DMS53 (cell line): ENCODE measurements at places on chromosomes 6 and 20.

- no peak for DNase-seq
Measured at GRCh38 chr20:45350217-45350616, 2.0 kb upstream of the SDC4 start.

- no peak for DNase-seq
Measured at GRCh38 chr20:4905195-4905594, 96.1 kb downstream of the SLC23A2 start.

DNA sequence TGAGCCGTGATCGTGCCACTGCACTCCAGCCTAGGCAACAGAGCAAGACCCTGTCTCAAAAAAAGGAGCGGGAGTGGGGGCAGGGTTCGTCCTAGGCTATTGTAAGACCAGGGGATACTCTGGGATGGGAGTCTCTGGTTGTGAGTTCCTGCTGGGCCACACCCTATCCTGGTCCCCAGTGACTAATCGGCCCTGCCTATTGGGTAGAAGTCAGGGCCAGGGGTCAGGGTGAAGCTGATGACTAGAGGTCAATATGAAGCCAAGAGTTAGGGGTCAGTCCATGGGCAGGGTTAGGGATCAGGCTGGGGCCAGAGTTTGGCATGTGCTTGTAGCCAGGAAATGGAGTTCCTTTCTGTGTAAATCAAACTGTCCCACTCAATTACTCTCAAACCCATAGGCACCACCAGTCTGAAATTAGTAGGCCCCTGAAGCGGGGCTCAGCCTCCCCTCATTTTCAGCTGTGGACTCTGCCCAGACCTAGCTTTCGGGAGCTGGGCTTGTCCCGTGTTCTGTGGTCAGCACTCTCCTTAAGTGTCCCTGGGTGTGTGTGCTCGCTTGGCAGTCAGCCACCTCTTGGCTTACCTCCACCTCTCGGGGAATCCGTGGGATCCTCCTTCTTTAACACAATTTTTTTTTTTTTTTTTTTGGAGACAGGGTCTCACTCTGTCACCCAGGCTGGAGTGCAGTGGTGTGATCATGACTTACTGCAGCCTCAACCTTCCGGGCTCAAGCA lies 1.8 kb downstream of the HSPA12B start:
- no peak for DNase-seq

- DNase-seq: no peak
Measured at GRCh38 chr6:31345026-31345730, 11.8 kb downstream of the HLA-B start.

- DNase-seq: no peak
Measured at GRCh38 chr6:45837541-45838200, 178.0 kb downstream of the CLIC5 start.

- peak; percentile 86 for DNase-seq
Measured at GRCh38 chr6:56868687-56869086, 86.2 kb upstream of the BEND6 start.

DNA sequence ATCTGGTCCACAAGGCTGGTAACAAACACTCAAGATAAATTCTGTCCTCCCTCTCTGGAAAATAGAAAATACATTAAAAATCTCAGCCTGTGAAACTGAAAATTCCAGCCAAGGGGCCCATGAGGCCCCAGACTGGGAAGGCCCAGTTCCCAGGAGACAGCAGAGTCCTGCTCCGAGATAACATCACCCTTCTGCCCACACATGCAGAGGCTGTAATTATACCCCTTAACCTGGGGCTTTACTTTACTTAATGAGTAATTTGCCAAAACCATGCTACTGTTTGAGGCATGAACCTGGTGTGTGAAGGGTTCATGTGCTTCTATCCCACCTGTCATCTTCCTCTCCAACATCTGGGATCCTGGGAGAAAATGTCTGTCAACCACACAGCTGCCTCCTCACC lies 398.9 kb upstream of the SULF2 start:
- no peak for DNase-seq

DNA sequence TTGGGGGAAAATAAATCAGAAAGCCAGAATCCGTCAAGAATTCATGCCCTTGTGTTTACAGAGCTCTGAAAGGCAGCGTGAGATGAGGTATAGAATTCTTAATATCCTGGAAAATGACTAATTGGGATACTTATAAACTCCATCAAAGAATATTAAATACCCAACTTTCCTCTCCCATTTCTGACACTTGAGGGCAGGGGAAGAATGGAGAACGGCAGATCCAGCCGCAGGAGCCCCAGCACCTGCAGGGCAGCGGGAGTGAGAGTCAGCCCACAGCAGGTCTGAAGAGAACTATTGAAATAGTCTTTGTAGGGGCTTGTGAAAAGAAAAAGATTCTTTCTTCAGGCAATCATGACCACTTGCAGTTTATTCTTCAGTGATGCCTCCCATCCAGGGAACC lies 107.2 kb downstream of the AGPAT4 start:
- no peak for DNase-seq

DNA sequence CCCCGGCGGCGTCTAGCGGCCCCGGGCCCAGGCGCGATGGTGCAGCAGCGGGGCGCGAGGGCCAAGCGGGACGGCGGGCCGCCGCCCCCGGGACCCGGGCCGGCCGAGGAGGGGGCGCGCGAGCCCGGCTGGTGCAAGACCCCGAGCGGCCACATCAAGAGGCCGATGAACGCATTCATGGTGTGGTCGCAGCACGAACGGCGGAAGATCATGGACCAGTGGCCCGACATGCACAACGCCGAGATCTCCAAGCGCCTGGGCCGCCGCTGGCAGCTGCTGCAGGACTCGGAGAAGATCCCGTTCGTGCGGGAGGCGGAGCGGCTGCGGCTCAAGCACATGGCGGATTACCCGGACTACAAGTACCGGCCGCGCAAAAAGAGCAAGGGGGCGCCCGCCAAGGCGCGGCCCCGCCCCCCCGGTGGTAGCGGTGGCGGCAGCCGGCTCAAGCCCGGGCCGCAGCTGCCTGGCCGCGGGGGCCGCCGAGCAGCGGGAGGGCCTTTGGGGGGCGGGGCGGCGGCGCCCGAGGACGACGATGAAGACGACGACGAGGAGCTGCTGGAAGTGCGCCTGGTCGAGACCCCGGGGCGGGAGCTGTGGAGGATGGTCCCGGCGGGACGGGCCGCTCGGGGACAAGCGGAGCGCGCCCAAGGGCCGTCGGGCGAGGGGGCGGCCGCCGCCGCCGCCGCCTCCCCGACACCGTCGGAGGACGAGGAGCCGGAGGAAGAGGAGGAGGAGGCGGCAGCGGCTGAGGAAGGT lies 715 bp downstream of the SOX12 start:
- peak; percentile 86 for DNase-seq

GRCh38 chr20:12827816-12828385 lies 180.9 kb upstream of the SPTLC3 start:
- peak; percentile 64 for DNase-seq

DNA sequence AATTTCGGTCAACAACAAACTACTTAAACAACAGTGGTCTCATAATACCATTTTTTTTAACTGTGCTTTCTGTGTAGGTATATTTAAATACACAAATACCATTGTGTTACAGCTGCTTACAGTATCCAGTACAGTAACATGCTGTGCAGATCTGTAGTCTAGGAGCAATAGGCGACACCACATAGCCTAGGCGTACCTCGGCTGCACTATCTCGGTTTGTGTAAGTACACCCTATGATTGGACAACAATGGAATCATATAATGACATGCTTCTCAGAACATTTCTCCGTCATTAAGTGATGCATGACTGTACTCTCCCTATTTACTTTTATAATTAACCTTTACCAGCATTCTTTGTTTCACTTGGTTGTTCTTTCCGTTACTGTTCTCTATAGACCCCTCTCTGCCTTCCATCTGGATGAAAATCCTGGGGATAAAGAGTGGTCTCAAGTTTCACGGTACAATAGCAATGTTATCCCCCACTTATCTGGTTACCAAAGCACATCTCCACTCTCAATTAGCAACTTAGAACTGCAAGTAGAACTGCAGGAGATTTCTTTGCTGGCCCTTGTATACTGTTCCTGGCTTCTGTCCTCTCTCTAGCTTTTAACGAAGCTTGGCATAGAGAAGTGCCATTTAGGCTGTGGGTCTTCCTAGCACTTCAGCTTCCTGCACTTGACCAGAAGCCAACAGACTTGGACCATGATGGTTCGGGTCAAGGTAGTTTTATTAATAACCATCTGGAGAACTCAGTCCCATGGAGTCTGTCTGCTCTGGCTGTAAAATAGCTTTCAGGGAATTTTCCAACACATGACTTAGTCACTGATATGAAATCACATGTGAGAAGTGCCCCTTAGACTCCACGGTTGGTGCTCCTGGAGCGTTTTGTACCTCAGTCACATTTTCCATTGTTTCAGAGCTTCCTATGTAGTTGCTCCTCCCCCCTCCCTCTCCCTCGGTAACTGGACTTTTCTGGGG lies 80.4 kb upstream of the POPDC3 start:
- DNase-seq: no peak

GRCh38 chr6:77425671-77426070 lies 37.6 kb downstream of the HTR1B start:
- DNase-seq: no peak

DNA sequence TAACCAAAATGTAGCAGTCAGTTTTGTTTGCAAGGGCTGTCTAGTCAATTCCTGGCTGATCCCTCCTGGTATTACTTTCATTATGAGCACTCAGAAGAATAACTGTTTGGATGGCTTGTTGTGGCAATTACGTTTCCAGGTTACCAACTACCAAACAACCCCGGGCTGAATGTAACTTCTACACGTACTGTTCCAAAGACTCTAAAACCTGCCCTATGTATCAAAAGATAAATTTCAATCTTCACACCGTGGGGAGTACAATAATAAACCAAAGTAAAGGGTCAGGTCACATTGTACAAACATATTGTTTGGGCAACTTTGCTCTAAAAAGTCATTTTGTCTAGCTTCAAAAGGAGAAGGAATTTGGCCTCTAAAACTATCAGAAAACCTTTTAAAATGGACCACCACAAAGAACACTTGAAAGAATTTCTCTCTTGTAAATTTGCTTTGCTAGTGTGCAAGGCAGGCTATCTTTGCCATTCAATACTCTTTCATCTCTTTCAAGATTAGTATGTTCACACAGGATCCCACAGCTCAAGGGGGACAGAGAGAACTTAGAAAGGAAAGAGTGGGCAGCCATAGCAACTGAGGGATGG lies 27.6 kb downstream of the DCDC2 start:
- peak; percentile 8 for DNase-seq

DNA sequence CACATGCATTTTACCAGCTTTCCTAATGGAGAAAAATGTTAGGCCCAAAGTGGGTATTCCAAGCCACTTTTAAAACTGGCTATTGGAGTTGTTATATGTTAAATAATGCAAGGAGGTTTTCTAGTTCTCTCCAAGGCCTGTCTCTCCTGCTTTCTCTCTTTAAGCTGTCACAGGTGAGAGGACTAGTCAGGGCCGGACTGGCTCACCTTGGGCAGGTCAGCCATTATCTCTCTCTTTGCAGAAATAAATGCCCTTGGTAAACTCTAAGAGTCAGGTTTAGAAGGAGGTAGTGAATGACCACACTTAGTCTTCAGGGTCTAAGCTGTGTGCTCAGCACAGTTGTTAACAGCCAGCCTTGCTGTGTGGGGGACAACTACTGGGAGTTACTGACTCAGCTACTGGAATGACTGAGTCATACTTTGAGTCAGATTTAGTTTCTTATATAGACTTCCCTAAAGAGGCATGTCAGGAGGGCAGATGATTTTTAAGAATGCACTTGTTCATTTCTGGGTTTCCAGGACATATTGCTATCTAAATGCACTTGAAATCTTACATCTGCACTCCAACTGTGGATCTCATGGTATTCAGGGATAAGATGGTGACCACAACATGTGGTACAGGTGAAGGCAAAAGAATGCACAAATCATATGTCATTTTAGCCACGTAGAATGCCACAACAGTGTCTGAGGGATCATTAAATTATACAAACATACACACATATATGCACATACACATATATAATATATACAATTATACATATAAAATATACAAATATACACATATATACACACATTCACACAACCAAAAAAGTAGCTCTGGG lies 719.4 kb downstream of the EPM2A start:
- DNase-seq: peak; percentile 29
